ENCODE measurements at places on chromosomes 1 and 21.
A peak's percentile ranks its signal among the peaks of the same experiment; 100 is the strongest.

DNA sequence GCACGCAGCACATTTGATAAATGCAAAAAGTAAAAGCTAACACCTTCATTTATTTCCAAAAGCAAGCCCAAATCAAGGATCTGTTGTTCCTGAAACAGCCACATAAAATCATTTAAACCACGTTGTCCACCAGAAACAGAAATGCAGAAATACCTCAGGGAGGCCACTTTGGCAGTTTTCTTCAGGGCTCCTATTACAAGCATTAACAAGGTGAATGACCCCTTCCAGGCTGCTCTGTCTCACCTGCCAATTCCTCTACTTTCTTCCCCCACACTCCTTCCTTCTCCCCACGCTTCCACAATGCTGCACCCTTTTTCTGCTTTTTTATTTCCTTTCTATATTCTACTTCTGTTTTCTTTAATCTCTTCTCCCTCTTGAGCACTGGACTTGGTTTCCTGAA, 55.0 kb upstream of the PTGFRN start:
- no peak for DNase-seq

DNA sequence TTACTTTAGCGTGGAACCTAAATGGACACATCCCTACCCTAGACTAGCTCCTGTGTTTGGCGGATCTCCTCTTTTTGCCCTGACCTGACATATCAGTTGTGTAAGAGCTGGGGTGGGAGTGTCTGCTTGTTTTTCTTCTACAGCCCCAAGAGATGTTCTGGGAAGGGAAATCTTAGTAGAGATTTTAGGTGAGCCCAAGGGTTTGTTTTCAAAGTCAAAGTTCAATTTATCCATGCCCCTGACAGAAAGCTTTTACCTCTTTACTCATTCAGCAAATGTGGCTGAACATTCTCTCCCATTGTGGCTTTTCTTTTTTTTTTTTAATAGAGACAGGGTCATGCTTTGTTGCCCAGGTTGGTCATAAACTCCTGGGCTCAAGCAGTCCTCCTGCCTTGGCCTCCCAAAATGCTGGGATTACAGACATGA, 7.3 kb upstream of the TARS2 start:
- no peak for DNase-seq

DNA sequence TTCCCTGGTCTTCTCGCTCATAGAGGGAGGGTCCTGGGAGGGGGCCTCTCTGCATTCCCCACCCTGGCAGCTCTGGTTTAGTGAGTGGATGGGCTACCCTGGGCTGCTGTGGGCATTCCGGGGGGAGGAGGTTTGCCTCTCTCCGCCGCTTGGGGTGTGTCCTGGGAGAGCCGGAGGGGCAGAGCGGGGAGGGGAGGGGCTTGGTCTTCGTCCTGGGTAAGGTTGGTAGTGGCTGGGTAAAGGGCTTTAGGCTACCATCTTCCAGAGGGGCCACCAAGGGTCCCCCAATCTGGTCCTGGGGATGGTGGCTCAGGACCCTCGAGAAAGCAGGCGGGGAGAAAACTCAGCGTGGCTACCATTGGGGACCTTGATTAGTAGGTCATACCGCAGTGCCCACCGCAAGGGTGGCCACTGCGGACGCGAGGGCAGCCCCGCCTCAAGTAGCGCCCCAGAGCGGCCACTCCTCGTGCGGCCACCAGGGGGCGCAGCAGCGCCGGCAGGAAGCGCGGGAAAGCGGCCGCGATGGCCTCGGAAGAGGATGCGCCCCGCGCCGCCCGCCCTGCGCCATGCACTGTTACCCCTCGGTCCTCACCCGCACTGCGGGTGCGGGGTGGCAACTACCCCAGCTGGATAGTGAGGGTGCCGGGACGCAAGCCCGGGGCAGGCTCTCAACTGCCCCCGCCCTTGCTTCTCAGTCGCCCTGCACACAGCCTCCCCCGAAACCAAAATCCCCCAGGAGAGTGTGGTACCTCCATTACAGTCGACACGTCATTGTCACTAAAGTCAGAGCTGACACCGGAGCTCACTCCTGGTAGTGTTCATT, 44.1 kb upstream of the SLC25A33 start:
- peak; percentile 61 for DNase-seq

GRCh38 chr1:205929496-205930194, 13.6 kb downstream of the SLC26A9 start:
- no peak for DNase-seq

GRCh38 chr1:15965228-15965767, 10.6 kb downstream of the ZBTB17 start:
- DNase-seq = no peak

DNA sequence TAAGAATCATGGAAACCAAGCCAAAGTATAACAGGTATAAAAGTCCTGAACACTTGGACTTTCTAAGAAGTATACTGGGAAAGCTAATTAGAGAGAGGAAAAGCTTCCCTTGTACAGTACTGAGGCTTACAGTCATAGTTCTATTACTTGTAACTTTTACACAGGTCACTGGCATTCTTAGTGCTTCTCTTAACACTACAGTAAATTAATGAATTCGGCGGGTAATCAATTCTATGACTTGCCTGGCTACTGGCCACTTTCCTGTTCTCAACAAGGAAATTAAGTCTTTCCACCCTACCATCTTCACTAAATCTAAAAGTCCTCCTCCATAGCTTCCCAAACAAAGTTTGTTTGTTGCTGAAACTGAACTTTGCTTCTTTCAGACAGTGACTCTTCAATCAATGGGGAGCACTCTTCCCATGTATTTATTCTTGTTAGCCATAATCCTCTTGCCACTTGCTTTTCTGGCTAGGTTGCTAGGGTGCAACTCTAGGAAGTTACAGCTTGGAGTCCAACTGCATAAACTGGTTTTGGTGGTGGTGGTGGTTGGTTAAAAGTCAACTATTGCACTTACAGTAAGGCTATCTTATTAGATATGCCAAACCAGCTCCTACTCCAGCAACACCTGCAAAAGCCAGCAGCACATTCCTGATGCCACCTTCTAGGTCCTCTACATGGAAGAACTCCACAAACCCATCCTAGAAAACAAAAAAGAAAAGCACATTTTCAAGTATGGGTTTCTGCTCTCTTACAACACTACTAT, 2.4 kb downstream of the MCL1 start:
- no peak for DNase-seq

- no peak for DNase-seq
These were observed 2.3 kb downstream of the KCNC4 start for GRCh38 chr1:110212169-110213142.
